Panc1 (cell line): ENCODE measurements at places on chromosomes 3 and 15. TPM values are rescaled to one million over a fixed set of nuclear protein-coding genes. Genes with fewer than 3 reads are reported as not detected.

Gene KLF13
- total RNA-seq: 78.6 TPM

Gene CYP8B1
- 0.08 TPM for total RNA-seq

Gene SCN11A
- not detected for total RNA-seq

Gene ALDH1A2
- 0.98 TPM for total RNA-seq

Gene CHDH
- total RNA-seq: 24.1 TPM

Gene GCNT3
- total RNA-seq: not detected

- peak; percentile 80 for DNase-seq
- peak overlapping the region; percentile 40 for H3K27ac ChIP-seq
- no peak overlapping the region for H3K4me3 ChIP-seq
- peaks cover 6% of the 10 kb centered on the region for H3K4me1 ChIP-seq
Measured at GRCh38 chr15:52076889-52077781, 35.4 kb downstream of the BCL2L10 start.

DNA sequence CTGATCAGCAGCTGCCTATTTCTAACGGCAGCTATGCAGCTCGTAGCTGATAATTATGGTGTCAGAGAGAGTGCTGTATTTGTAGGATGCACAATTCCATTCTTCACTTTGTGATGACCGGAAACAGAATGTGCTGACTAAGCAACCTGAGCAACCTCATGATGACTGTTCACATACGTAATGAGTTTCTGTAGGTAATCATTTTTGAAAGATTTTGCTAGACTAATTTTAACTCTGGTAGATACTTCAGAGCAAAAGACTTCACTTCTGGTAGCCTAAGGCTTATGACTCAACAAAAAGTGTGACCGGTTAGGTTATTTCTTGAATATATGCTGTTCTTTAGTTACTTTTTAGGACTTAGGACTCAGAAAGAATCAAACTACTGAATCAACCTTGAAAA lies 567.7 kb downstream of the NAALADL2 start:
- H3K27ac ChIP-seq: no peak overlapping the region
- no peaks in the 10 kb centered on the region for H3K36me3 ChIP-seq
- H3K27me3 ChIP-seq: no peaks in the 10 kb centered on the region
- no peak for DNase-seq

GRCh38 chr15:49079340-49080039 lies 33.2 kb upstream of the SECISBP2L start:
- H3K27me3 ChIP-seq: no peaks in the 10 kb centered on the region
- no peak overlapping the region for H3K27ac ChIP-seq
- no peak for DNase-seq

- no peak overlapping the region for H3K27ac ChIP-seq
- H3K4me1 ChIP-seq: no peaks in the 10 kb centered on the region
- no peaks in the 10 kb centered on the region for H3K27me3 ChIP-seq
- DNase-seq: no peak
Measured at GRCh38 chr3:112671930-112672715, 31.2 kb upstream of the CCDC80 start.

- DNase-seq: peak; percentile 81
- H3K27me3 ChIP-seq: no peaks in the 10 kb centered on the region
- H3K36me3 ChIP-seq: no peaks in the 10 kb centered on the region
- peak within 1 kb of the TSS; percentile 85 for H3K4me3 ChIP-seq
- H3K27ac ChIP-seq: peak within 1 kb of the TSS; percentile 88
Measured at GRCh38 chr15:74873036-74873755, at the start of gene SCAMP2. SCAMP2 (minus strand) TSS chr15:74873365; CDS start chr15:74873255, 110 bp downstream.

DNA sequence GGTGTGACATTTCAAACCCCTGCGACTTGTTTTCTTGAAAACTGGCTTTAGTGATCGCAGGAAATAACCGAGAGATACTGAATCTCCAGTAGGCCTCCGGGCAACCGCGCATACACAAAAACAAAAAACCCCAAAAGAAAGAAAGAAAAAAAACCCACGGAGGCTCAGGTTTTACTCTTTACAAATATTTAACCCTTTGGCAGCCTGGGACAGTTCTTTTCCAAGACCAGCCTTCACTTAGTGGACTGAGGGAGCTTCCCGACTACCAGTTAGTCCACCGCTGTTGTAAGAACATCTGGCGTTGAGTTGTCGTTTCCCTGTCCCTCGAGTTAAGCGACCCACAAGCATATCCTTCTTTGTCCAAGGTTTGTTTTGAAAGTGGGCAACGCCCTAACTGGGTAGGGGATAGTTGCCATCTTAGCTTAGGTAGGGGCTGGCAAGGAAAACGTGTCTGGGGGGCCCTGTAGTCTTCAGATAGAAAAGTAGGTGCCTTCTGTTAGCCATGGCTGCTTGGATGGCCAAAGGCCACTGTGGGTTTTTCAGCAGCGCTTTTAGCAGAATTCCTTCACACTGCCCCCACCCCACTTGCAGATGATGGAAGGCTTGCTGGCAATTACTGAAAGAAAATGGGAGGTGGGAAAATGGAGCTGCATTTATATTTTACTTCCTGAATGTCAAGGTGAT lies 6.9 kb downstream of the ISL2 start:
- no peaks in the 10 kb centered on the region for H3K36me3 ChIP-seq
- H3K4me1 ChIP-seq: peaks cover 3% of the 10 kb centered on the region; the same call in 1 of the 2 replicates
- peaks cover 16% of the 10 kb centered on the region for H3K27me3 ChIP-seq
- DNase-seq: no peak
- no peak overlapping the region for H3K4me3 ChIP-seq
- no peak overlapping the region for H3K27ac ChIP-seq

GRCh38 chr3:101892648-101893047 lies 43.3 kb downstream of the NFKBIZ start:
- H3K27me3 ChIP-seq: no peaks in the 10 kb centered on the region
- H3K4me1 ChIP-seq: no peaks in the 10 kb centered on the region
- no peak overlapping the region for H3K27ac ChIP-seq
- H3K4me3 ChIP-seq: no peak overlapping the region
- H3K36me3 ChIP-seq: no peaks in the 10 kb centered on the region
- DNase-seq: no peak

DNA sequence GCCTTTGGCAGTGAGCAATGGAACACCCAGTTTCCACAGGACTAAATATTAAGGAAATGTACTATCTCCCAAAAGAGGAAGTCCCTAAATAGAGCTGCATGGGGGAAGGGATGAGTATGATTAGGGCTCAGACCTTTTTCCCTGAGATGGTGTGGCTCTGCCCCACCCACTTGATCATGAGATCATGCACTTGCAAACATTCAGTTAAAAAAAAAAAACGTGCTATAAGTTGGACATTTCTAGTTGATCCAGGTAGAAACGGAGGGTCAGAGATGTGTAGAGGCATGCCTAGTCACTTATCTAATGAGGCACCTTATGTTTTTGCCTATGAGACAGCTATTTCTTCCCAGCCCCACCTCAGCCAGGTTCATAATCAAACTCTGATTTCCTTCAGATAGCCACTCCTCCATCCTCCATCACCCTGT lies 24.5 kb upstream of the SSR3 start:
- no peak overlapping the region for H3K27ac ChIP-seq
- no peaks in the 10 kb centered on the region; the same call in 1 of the 2 replicates for H3K36me3 ChIP-seq
- H3K27me3 ChIP-seq: peaks cover 7% of the 10 kb centered on the region; the same call in 1 of the 2 replicates

DNA sequence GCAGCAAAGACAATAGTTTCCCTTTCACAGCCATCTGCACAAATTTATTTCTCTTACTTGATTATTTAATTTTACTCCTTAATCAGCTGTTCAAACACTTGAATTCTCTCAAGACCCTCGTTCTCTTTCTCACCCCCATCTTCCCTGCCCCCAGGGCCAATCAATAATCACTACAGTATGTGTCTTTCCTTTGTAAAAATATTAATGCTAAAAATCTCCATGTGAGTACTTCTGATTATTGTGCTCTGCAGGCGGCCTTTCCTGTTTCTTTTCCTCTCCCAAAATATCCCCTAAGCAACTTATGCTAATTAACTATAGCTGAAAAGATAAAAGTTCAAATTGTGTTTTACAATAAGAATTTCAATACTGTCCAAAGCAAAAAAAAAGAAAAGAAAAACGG lies 617.0 kb upstream of the CBLB start:
- H3K4me3 ChIP-seq: no peak overlapping the region
- no peak overlapping the region for H3K27ac ChIP-seq
- H3K36me3 ChIP-seq: no peaks in the 10 kb centered on the region; the same call in 1 of the 2 replicates
- H3K27me3 ChIP-seq: no peaks in the 10 kb centered on the region
- DNase-seq: no peak

GRCh38 chr3:126654571-126655383 lies at the start of gene TXNRD3:
TXNRD3 (minus strand) TSS chr3:126655124.
- H3K4me1 ChIP-seq: peaks cover 3% of the 10 kb centered on the region; the same call in 1 of the 2 replicates
- peak within 1 kb of the TSS; percentile 86 for H3K27ac ChIP-seq
- H3K4me3 ChIP-seq: peak within 1 kb of the TSS; percentile 66

DNA sequence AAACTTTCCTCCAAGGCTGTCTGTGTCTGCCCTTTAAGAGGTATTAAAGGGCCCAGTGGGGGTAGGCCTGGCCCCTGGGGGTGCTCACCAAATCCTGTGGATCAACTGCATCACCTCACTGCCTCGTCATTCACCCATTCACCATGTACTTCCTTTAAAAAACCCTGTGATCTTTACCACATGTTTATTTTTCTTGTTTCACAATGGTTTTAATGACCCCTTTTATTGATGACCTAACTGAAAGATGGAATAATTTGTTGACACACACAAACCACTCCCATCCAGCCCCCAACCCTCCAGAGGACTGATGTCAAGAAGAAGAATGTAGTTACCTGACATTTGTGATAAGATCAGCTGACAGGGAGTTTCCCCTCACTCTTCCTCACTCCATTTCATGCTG lies 40.8 kb downstream of the KCNAB1 start:
- H3K4me1 ChIP-seq: 0 out of 2 replicates have a peak, but pooled peaks cover 2% of the 10 kb centered on the region
- H3K27ac ChIP-seq: no peak overlapping the region
- H3K4me3 ChIP-seq: no peak overlapping the region
- H3K27me3 ChIP-seq: peaks cover 15% of the 10 kb centered on the region; the same call in 1 of the 2 replicates

- no peak overlapping the region for H3K4me3 ChIP-seq
- DNase-seq: no peak
Measured at GRCh38 chr15:98903377-98904018, 104.1 kb downstream of the PGPEP1L start.

DNA sequence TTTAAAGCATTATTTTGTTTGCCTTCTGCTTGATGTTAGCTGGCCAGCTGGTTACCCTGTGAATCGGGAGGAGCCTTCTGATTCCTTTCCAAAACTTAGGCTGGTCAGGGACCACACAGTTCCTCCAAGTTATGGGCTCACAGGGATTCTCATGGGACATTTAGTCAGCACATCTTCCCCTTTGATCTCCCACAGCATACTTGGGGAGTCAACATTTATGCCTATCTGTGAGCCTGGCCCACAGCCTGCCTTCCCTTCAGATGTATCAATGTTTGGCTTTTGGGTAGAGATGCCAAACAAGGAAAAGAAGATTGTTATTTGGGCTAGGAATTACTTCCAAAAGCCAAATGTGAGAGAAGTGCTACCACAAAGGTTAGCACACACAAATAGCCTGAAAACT lies 32.6 kb upstream of the DCP1A start:
- no peaks in the 10 kb centered on the region for H3K27me3 ChIP-seq
- H3K27ac ChIP-seq: no peak overlapping the region
- no peak for DNase-seq
- H3K36me3 ChIP-seq: no peaks in the 10 kb centered on the region

- no peaks in the 10 kb centered on the region for H3K4me1 ChIP-seq
- no peak overlapping the region for H3K27ac ChIP-seq
- H3K4me3 ChIP-seq: no peak overlapping the region
- H3K27me3 ChIP-seq: no peaks in the 10 kb centered on the region; the same call in 1 of the 2 replicates
- no peaks in the 10 kb centered on the region for H3K36me3 ChIP-seq
Measured at GRCh38 chr3:49619649-49620048, 54.5 kb upstream of the APEH start.

DNA sequence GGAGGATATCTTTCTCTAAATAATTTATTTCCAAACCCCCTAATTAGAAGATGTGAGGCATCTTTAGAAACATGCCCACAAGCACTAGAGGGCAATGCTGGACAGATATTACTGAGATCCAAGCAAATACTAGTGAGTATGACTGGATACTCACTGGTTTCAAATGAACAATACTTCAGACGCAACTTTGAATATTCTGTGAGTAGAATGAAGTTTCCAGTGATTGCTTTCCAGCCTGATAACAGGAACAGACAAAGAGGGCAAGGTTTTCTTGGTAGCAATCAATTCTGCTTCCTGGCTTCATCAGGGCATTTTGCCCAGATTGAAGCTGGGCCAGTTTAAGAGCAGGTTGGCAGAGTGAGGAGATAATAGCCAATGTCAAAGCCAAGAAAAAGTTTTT lies 442.6 kb upstream of the PDZRN3 start:
- no peaks in the 10 kb centered on the region for H3K36me3 ChIP-seq
- no peak overlapping the region for H3K4me3 ChIP-seq
- no peak for DNase-seq
- H3K27ac ChIP-seq: no peak overlapping the region
- no peaks in the 10 kb centered on the region for H3K27me3 ChIP-seq

GRCh38 chr3:11363715-11364114 lies 91.5 kb downstream of the ATG7 start:
- no peaks in the 10 kb centered on the region for H3K27me3 ChIP-seq
- DNase-seq: no peak
- H3K27ac ChIP-seq: no peak overlapping the region
- H3K4me1 ChIP-seq: no peaks in the 10 kb centered on the region

DNA sequence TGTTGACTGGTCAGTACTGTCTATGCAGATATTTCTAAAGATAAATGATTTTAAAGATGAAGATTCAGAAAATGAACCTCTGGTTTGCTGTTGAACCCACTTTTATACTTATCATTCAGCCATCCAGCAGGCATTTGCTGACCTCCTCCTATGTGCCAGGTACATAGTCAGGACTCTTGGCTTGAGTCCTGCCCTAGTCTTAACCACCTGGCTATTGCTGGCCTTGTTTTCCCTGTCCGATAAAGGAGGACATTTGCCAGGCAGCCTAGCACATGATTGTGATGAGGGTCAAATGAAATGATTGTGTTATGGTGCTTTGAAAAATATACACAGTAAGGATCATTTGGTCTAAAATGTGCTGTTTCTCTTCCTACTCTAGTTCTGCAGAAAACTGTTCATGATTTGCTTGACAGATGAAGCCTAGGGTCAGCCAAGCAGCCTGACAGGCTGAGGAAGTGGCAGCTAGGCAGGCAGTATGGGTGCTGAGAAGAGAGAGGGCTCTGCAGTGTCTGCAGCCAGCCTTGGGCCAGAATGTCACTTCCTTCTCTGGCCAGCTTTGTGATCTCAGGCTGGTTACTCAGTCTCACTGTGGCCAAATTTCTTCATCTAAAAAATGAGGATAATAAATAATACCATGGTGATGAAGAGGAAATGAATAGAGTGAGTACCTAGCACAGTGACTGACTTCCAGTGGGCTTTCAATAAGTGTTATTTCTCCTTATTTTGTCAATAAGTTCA lies 13.8 kb downstream of the EXOSC7 start:
- H3K4me3 ChIP-seq: no peak overlapping the region
- no peak overlapping the region for H3K27ac ChIP-seq
- no peak for DNase-seq

DNA sequence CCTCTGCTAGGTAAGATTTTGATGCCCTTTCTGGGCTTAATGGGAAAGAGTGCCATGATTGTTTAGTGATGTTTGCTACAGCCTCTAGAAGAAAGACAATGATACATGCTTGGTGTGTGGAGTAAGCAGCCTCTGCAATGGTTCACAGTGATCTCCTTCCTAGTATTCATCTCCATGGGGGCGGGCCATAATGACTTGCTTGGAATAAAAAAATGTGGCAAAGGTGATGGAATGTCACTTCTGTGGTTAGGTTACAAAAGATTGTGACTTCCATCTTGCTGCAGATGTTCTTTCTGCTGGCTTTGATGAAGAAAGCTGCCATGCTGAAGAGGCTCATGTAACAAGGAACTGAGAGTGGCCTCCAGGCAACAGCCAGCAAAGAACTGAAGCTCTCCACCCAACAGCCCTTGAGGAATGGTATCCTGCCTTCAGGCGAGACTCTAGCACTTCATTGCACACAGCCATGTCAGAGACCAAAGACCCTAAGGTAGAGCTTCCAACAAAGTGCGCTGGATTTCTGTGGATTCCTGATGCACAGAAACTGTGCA lies 139.1 kb upstream of the LRIG1 start:
- H3K27me3 ChIP-seq: no peaks in the 10 kb centered on the region
- H3K4me1 ChIP-seq: no peaks in the 10 kb centered on the region
- no peak for DNase-seq
